Cortex of kidney (tissue), 1 donor: ENCODE measurements at places on chromosomes 3 and 15.

GRCh38 chr3:153572165-153572564, 410.1 kb downstream of the RAP2B start:
- DNase-seq, result no peak

DNA sequence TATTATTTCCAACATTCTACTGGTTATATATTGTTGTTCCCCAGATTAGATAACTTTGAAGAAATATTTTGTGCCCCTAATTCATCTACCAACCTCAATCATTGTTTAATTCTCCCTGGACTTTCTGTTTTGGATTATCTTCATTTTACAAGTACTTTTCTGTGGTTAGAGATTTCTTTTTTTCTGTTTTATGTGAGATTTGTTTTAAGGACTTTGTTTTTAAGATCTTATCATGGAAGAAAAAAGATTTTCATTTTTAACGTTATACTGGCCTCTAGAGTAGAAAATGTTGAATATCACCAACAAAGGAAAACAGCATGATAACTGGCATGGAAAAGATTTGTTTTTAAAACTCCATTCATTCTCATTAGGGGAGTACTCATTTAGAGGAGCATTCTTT, 210.9 kb upstream of the KCNMB2 start:
- no peak for DNase-seq

GRCh38 chr3:18775501-18775900, 350.4 kb upstream of the SATB1 start:
- no peak for DNase-seq

DNA sequence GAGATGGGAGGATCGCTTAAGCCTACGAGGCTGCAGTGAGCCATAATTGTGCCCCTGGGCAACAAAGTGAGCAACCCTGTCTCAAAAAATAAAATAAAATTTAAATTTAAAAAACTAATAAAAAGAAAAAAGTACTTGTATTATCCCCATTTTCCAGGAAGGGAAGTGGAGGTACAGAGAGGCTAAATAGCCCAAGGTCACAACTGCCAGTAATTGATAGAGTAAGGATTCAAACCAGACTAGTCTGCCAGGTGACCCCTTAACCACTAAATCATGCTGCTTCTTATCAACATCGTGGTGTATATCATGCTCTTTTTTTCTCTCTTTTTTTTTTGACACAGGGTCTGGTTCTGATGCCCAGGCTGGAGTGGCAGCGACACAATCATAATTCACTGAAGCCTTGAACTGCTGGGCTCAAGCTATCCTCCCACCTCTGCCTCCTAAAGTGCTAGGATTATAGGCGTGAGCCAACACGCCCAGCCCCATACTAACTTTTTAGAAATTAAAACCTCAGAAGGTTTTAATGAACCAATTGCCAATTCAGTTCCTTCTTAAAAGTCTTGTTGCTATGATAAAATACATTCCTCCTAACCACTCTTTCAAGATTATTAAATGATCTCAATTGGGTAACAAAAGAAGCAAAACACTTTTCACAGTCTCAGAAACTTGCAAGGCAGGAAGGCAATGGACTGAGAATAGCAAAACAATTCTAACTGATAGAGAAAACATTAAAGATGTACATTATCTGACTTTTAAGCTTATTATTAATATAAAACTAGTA, 30.5 kb downstream of the HERC1 start:
- no peak for DNase-seq

- DNase-seq, result no peak
Observed at GRCh38 chr3:151412989-151413388, 28.4 kb upstream of the P2RY12 start.

DNA sequence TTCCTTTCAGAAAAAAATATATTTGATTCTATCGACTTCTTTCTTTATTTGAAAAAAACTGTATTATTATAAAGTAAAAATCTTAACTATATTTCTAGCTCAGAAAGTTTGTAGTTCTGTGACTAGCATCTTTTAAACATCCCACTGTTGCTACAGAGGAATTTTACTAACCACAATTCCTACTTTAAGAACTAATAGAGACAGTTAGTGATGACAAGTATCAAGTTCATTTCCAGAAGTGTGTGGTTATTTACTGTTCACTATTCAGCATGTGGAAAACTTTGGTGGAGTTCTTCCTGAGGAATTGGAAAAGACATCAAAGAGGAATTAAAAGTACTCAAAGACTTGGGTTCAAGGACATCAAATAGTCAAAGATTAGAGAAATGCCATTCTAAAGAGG, 524.1 kb upstream of the CBLB start:
- DNase-seq, result no peak

DNA sequence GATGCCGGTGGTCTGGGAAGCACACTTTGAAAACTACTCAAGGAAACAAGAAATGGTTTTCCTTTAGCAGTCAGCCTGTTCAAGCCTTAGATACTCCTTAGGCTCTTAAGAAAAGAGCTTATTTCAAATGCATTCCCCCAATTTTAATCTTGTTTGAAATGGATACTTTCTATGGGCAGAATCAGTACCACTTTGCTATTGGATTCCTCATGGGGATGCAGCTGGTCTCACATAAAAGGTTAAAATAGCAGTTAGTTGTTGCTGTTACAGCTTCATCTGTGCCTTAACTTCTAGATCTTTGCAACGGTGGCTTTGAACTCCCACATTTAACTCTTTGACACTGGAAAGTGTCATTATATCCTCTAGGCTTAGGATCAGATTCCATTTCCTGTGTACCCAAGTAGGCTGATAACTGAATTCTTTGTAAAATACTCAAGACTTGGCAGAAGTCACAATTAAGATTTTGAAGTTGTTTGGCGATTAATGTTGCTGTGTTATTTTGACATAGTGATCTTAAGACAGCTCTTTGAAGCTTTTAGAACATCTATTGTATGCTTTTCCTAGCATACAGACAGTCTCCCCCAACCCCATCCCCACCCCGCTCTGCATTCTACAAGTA, 2.2 kb downstream of the THBS1 start:
- DNase-seq, result no peak

- no peak for DNase-seq
Observed at GRCh38 chr3:126103121-126104027, 19.4 kb upstream of the SLC41A3 start.

- DNase-seq, result no peak
Observed at GRCh38 chr3:14345496-14346150, 56.8 kb upstream of the SLC6A6 start.

DNA sequence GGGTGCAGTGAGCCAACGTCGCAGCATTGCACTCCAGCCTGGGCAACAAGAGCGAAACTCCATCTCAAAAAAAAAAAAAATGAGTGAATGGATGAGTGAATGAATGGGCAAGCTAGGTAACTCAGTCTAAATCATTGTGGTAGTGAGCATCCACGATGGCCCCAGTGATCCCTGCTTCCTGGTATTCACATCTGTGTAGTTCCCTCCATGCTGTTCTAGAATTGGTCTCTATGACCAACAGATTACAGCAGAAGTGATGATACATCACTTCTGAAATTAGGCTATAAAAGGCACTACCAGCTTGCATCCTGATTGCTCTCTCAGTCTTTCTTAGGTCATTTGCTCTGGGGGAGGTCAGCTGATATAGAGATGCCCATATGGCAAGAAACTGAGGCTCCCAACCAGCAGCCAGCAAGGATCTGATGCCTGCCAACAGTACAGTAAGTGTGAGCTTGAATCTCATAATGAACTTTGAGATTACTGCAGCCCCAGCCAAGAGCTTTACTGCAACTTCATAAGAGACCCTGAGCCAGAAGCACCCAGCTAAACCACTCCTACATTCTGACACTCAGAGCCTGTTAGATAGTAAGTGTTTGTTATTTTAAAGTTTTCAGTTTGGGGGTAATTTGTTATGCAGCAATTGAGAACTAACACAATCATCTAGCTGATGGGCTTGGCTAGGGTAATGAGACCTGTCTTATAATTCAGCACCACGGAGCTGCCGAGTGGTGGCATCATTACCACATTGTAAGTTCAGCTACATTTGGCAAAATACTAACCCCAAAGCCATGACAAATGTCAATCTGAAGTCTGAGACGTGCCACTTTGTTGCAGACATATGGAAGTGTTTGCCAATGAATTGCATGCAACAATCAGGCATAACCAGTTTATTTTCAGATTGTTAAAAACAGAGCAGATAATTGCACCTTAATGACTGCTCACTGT, 53.0 kb downstream of the KLHL6 start:
- DNase-seq, result no peak

- no peak for DNase-seq
Observed at GRCh38 chr3:5231487-5231886, 44.0 kb downstream of the EDEM1 start.

GRCh38 chr15:33960549-33960935, 7.8 kb upstream of the CHRM5 start:
- no peak for DNase-seq

DNA sequence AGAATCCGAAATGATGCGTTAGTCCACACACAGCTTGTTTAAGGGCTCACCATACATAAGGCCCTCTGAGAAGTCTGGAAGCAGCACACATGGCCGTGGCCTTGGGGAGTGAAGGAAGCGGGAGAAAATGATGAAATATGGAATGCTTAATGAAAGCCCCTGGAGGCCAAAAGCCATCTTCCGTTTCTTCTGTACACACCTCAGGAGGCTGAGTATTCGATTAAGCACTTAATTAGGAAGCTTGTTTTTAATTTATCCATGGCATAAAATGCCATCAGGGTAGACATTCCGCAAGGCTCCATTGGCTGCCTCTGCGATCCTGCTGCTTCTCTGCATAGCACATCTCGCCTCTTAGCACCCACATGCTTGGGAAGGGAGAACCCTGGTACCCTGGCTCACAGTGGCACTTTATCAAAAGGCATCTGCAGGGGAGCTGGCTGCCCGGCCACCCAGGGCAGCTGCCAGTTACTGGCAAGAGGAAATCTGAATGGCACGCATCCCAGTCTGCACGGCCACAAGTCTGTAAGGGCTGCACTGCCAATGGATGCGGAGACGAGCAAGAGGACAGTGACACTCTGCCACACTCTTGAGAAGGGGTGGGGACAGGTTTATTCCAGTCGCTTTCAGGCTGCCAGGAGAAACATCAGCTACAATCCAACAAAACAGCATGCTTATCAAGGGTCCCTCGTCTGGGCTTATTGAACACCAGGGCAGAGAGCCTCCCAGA, 356.2 kb downstream of the OCA2 start:
- no peak for DNase-seq
